ENCODE measurements at places on chromosomes 11 and 22.
A peak's percentile ranks its signal among the peaks of the same experiment; 100 is the strongest.

- no peak for DNase-seq
Observed at GRCh38 chr11:31628111-31628510, 118.5 kb downstream of the ELP4 start.

- DNase-seq: no peak
Observed at GRCh38 chr22:20076627-20077172, 3.3 kb upstream of the DGCR8 start.

DNA sequence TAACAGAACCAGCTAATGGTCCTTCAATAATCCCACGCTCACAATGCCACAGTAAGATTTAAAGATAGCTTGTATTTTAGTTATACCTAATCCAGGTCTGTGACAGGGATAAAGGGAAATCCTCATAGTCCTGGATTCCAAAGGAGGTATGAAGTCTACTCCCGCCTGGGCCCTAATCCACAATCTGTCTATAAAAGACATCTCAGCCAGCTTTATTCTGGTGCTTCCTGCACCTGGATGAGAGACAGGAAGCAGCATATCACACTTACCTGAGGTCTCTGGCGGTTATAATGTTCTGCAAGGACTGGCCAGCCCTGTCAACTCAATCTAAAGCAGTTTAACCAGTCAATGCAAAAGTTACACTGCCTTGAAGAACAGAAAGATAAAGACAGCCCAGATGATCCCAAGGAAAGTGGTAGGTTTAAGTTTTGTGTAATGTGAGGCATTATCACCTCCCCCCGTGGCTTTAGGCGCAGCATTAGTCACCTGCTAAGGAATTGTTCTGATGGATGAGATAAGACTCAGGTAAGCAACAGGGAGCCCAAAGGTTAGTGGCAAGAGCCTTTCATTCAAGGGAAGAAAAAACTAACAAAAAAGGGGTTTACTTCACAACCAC is 57.6 kb downstream of the PLEKHA7 start:
- no peak for DNase-seq

GRCh38 chr11:122696662-122697061 is 41.1 kb downstream of the UBASH3B start:
- peak; percentile 67 for DNase-seq

GRCh38 chr11:104043142-104043541 is 6.7 kb downstream of the DDI1 start:
- DNase-seq: no peak

DNA sequence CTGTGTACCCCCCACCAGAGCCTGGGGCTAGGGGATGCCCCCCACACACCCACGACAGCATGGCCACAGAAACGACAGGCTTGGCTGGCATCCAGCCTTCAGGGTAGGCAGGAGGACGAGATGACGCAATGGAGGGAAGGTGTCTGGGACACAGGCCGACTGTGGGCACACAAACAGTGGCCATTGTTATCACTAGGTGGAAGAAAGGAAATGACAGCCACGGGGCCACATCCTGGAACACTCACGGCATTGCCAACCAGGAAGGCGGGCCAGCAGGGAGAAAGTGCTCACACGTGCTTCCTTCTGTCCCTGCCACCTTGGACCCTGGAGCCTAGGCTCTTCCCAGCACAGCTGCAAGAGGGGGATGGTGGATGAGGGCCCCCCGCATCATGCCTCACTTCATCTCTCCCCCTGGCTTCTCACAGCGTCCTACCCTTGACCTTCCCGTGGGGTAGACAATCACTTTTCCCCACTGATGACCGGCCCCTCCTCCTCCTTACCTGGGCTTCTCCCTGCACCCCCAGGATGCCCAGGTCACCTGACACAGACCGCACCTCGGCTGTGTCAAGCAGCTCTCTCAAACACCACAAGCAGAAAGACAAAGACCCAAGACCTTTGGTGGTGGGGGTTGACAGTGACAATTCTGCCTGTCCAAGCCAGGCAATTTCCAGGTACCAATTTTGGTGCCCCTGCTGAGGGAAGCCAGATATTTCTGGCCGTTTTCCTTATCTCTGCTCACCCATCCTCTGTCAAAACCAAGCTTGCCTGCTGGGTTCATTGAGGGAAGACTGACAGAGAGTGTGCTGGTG is 8.6 kb downstream of the PLA2G6 start:
- DNase-seq: peak; percentile 10

GRCh38 chr11:25787416-25787815 is 544.5 kb upstream of the ANO3 start:
- no peak for DNase-seq

- DNase-seq: peak; percentile 44
Observed at GRCh38 chr11:123061403-123062157, at the start of gene HSPA8. Gene HSPA8, minus strand, starts transcription at chr11:123062136. Its CDS starts 812 bp downstream, at chr11:123061324.

GRCh38 chr22:21445437-21446127 is 21.6 kb upstream of the TMEM191C start:
- DNase-seq: no peak

- no peak for DNase-seq
Observed at GRCh38 chr22:33404723-33405122, 346.5 kb upstream of the SYN3 start.

Measured in activated effector memory CD4-positive, alpha-beta T cell treated with Interleukin-2 at 50 U/mL for 16 hours (primary cell).